ENCODE measurements at places on chromosomes 2 and 18.

DNA sequence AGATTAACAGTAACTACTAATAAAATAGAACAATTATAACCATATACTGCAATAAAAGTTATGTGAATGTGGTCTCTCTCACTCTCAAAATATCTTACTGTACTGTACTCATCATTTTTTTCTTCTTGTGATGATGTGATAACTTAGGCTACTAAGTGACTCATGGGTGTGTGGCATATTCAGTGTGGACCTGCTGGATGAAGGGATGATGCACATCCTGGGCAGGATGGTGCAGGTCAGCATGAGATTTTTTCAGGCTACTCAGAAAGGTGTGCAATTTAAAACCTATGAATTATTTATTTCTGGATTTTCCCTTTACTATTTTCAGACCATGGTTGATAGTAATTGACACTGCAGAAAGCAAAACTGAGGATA is 90.7 kb downstream of the NCKAP5 start:
- DNase-seq: peak; percentile 42

DNA sequence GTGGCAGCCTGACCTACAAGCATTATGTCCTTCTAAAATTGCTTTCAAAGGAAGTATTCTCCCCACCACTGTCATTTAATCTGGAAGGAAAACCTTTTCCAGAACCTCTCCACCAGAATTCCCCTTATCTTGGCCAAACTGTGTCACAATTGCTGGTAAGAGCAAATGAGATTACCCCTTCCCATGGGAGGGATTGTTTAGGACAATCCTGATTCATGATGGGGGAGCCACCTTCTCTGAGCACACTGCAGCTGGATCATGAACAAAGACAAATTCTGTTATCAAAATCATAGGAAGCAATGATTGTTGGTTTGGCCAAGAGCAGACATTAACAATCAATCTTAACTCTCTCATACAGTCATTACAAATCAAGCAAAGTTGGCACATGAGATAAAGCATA is 18.1 kb upstream of the ATOH8 start:
- DNase-seq: no peak

DNA sequence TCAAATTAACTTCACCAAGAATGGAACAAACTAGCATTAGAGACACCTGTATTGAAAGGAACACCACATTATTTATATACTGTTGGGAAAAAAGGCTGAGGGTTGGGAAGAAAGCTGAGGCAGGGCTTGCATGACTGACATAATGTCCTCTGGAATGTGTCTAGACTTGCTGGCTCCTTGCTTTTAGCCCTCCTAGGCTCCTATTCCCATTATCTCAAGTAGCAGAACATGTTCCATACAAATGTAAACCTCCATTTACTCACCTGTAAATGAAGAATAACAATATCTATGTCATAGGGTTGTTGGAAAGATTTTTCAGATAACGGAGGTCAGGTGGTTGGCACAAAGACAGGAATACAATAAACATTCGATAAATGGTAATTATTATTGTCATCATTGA is 976 bp upstream of the ACADL start:
- DNase-seq: no peak

- DNase-seq: peak; percentile 46
Measured at GRCh38 chr2:234339011-234339410, 157.9 kb downstream of the ARL4C start.

DNA sequence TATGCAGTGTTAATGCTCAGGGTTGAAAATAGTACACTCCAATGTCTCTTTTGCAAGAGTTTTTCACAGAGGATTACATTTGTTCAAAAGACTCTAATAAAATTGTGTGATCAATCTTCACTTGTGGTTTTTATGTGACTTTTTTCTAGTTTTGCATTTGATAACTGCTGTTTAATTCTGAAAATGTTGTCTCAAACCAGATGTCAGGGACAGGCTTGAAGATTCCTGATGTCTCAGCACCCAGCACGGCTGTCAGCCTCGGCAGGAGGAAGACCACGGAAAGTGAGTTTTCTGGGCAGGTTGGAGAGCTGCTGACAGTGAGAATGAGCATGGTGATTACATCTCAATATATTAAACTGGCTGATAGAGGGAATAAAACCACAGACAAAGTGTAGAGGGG is 9.1 kb downstream of the SOX11 start:
- DNase-seq: no peak

Measured in astrocyte (in vitro differentiated cells and primary cell).